Stimulated activated CD8-positive, alpha-beta memory T cell treated with anti-CD3 and anti-CD28 coated beads, Interleukin-2, amount 100 ng/mL, for 1 hour (primary cell): ENCODE measurements at places on chromosomes 2 and 18.

DNA sequence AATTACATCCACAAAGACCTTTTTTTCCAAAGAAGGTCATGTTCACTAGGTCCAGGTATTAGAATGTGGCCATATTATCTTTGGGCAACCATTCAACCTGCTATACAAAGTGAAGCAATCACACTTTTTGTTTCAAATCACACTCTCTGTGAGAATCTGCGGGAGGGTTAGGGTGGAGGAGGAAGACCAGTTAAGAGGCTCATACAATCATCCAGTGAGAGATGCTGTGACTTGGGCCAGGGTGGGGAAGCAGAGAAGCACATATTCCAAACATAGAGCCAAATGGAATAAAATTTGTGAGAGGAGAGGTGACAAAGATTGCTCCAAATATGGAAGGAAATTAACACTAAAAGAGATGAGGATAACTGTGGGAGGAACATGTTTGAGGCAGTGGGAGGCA is 351.6 kb downstream of the CYRIA start:
- DNase-seq = no peak

- DNase-seq = no peak
These were observed 11.3 kb downstream of the HYCC2 start for GRCh38 chr2:201059961-201060755.

DNA sequence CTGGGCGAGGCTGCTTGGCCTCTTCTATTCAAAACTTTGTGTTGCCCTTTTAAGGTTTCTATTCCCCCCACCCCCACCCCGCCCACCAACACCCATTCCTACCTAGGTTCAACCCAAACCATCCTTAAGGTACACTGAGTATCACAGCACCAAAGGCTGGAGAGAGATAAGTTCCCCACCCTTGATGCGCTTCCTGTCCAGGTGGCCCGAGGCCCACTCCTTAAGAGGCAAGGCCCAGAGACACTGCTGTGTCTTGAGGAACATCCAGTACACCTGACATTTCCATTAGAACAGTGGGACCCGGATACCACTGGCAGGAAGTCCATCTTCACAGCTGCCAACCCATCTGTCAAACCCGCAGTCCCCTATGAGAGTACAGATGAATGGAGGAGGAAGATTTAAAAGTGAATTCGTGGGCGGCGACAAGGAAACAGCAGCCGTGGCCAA is 277 bp upstream of the INPP1 start:
- DNase-seq = no peak

GRCh38 chr18:45702708-45703265 is 21.2 kb upstream of the SLC14A1 start:
- no peak for DNase-seq

- no peak for DNase-seq
These were observed 198.1 kb downstream of the MCFD2 start for GRCh38 chr2:46717344-46718121.

DNA sequence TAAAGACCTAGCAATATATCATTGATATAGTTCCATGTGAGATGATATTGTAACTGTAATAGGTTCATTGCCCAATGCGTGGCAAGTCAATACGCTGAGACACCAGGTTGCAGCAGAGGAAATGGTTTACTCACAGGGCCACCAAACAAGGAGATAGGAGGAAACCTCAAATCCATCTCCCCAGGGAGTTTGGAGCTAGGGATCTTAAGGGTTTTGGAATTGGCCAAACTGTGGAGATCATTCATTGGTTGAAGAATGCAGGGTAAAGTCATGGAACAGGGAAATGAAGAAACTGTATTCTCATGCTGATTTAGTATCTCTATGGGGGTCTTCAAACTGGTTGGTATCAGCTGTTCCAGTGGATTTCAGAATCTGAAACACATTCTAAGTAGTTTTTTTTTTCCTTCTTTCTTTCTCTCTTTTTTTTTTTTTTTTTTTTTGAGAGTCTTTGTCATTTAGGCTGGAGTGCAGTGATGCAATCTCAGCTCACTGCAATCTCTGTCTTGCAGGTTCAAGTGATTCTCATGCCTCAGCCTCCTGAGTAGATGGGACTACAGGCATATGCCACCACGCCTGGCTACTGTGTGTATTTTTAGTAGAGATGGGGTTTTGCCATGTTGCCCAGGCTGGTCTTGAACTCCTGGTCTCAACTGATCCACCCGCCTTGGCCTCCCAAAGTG is 30.7 kb upstream of the PPM1B start:
- DNase-seq = no peak

DNA sequence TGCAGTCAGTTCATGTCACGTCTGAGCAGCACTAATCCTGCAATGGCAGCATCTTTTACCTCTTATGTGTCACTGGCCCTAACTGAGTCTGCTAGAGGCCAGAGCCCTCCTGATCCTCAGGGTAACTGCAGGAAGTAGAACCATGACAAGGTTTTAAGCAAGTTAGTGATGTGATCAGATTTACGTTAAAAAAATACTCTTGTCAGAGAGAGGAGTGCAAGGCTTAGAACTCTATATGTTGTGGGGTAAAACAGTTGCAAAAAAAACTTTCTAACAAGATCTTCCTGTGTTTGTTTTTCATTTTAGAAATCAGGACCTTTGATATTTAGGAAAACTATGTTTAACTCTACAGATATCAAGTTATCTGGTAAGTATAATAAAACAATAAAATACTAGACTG is 4.6 kb downstream of the TMEM87B start:
- DNase-seq = no peak

GRCh38 chr18:55214969-55215368 is 255.7 kb upstream of the CCDC68 start:
- DNase-seq = no peak

DNA sequence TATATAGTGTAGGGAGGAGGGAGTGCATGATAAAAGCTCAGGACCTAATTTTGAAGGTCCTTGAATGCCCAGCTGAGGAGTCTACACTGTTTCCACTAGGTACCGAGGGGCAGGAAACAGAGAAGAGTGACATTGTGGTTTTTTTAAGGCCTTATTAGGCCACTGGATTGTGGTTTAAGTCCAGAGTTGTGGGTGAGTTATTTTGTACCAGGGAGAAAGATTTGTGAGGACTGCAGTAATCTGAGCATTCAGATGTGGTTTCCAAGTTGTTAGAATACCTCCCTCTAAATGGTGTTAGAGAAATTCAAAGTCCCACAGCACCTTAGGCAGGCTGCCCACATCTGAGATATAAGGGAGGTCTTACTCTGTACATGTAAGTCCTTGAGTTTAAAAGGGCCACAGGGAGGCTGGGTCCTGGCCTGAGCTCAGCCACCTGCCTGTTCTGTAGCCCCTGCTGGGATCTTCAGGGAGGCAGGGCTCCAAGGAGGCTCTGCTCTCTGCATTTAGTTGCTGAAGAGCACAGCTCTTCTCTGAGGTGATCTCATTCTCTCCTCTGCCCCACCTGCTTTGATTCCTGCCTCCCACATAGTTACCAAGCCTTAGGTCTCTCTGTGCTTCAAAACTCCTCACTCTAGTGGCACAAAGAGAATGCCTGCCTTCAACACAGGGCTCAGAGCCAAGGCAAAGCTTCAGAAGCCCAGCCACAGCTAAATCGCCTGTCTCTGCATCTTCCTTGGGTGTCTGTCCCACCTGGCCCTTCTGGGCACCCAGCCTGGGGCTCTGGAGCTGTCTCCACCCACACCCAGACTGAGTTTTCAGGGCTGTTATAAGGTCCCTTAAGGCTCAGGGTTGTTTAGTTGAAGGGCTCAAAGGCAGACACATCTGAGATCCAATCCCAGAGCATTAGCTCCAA is 88.1 kb downstream of the VSNL1 start:
- no peak for DNase-seq

DNA sequence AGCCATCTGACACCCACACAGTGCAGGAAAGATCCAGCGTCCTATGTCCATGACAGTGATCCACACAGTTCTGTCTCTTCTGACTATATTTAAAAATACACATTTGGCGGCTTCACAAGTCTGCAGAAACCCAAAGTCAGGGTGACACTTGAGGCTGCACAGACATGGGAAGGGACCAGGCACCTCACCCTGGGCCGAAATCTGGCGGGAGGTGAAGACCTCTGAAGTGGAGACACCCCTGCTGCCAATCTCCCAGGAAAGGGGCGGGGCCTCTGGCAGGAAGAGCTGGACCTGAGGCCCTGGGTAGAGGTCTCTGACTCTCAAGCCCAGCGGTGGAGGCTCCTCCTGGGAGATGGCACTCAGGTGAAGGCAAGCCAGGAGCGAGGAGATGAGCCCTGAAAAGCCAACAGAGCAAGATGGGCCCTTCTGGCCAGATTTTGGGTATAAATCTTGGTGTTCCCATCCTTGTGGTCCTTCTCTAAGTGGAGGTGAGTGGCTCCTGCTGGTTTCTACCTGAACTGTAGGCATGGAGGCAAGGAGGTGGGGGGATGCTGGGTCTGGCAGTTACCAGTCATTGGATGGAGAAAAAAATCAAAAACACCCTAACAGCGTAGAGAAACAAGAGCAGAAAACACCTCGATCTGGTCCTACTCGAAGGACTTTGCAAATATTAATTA is 248.4 kb downstream of the HDAC4 start:
- DNase-seq = no peak

- no peak for DNase-seq
These were observed 30.8 kb downstream of the AOX1 start for GRCh38 chr2:200616656-200617055.

DNA sequence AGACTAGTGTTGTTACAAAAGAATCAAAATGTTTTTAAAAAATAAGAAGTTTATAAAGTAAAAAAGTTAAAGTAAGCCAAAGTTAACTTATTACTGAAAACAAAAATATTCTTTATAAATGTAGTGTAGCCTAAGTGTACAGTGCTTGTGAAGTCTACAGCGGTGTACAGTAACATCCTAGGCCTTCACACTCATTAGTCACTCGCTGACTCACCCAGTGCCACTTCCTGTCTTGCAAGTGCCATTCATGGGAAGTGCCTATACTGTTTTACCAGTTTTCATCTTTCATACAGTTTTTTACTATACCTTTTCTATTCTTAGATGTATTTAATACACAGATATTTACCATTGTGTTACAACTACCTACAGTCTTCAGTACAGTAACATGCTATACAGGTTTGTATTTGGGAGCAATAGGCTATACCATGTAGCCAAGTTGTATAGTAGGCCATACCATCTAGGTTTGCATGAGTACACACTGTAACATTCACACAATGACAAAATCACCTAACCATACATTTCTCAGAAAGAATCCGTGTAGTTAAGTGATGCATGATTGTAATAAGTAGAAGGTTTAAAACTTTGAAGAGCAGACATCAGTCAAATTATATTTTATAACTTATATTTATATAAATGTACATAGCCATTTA is 13.4 kb downstream of the SERPINB7 start:
- DNase-seq = peak; percentile 18

DNA sequence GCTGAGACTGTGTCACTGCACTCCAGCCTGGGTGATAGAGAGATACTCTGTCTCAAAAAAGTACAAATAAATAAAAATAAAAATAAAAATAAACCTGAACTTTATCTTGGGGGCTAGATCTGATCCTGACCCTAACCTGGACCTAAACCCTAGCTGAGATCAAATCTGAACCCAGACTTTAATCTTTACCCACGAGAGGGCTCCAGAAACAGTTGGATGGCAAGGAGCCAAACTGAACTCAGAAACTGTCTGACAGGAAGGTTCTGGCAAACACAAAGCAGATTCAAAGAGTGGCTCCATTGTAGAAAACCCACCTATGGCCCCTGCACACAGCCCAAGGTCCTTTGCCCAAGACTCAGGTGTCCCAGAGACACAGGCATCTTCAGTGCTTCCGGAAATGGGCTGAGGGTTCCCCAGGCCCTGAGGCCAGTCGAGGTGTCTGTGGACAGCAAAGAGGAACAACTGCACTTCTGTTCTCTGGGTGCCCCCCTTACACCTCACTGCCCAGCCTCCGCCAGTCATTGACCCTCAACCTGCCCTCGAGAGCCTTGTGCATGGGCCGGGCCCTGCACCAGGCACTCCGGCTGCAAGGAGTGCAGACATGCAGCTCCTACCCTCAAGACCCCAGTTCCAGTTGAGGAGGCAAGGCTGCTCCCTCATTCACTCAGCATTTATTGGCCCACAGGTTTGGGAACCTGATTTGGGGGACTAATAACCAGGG is 95.2 kb downstream of the TFCP2L1 start:
- DNase-seq = no peak

DNA sequence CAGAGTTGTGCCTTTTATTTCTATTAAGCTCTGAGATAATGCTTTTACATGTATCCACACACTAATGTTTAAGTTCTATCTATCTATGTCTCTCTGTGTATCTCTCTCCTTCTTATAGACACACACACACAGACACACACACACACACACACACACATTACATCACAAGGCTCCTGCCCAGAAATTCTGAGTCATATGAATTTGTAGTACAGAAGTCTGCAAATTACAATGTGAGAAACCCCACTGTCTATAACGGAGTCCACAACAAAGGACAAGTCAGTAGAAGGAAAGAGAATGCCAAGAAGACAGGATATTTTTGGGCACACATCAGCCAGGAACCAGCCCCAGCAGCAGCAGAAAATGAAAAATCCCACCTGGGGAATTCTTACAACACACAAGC is 142.4 kb downstream of the EN1 start:
- DNase-seq = no peak

DNA sequence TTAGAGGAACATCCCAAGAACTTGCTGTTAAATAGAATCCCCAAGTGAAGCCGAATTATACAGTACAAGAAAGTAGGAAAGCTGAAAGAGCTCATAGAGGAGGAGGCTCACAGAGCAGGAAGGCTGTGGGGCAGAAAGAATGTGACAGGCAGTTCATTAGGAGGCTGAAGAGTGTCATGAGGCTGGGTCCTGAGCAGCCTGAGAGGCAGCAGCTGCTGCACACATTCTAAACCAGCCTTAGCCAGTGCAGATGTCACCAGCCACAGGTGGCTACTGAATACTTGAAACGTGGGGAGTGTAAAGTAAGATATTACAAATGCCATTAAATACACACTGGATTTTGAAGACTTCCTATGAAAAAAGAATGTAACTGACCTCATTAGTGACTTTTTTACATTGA is 490.2 kb upstream of the KLHL29 start:
- DNase-seq = no peak

DNA sequence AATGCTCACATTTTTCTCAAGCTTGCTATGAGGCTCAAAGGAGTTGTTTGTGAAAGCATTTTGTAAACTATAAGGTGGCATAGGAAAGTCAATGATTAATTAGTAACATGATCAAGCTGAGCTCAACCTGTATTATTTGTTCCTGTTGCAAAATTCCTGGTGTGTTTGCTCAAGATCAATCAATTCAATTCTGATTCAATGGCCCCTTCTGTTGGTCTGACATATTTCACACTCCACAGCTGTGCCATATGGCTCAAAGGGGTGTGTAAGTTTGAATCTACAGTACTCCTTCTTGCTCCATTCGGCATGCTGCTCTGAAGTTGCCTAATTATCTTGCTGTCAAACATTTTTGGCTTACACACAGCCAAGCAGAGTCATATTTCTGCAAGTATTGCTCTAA is 341.6 kb upstream of the LRP1B start:
- no peak for DNase-seq

DNA sequence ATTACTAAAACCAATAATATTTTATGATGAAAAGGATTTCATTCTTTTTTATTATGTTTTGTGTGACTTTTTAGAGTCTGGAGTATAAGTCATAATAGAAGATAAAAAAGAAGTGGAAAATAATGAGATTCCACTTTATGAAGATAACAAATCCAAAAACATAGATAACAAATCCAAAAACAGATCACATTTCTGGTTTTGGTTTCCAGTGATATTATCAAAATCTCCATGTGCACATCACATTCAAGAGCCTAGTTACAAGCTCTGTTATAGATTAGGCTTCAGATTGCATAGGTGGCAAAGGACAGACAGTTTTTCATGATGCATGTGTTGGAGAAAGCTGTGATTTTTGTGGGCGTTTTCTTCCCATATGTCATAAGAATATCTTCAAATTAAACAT is 648.2 kb downstream of the STK39 start:
- DNase-seq = no peak
